ENCODE measurements at places on chromosomes 13 and 19. TPM values are rescaled to one million over a fixed set of nuclear protein-coding genes. Genes with fewer than 3 reads are reported as not detected.
A peak's percentile ranks its signal among the peaks of the same experiment; 100 is the strongest.

DNA sequence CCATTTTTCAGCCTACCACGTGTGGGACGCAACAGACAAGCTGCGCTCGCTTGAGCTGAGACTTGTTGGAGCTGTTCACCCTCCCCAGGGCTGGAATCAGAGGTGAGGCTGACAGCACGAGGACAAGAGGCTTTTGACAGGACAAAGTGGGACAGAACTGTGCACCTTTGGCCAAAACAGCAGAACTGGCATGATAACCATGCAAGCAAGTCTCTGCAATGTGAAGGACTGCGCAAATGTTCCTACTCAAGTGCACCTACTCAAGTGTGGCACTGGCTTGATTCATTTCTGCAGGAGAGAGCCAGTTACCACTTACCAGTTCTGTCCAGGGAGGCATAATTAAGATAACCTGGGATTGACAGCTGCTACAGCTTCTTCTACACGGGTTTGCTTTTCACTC is 62.2 kb upstream of the TM9SF2 start:
- DNase-seq, result no peak

The TMEM190 gene
- not detected for total RNA-seq

GRCh38 chr13:42971691-42972347 is 20.2 kb downstream of the EPSTI1 start:
- no peak for DNase-seq

- DNase-seq, result no peak
Observed at GRCh38 chr13:77619655-77620054, 77.8 kb upstream of the SLAIN1 start.

The TMEM145 gene
- 0.29 TPM for total RNA-seq

The ONECUT3 gene
- total RNA-seq, result 1.4 TPM

The EPS8L1 gene
- total RNA-seq, result 75.3 TPM

GRCh38 chr13:20171364-20171763 is 10.5 kb upstream of the GJA3 start:
- DNase-seq, result peak; percentile 82

DNA sequence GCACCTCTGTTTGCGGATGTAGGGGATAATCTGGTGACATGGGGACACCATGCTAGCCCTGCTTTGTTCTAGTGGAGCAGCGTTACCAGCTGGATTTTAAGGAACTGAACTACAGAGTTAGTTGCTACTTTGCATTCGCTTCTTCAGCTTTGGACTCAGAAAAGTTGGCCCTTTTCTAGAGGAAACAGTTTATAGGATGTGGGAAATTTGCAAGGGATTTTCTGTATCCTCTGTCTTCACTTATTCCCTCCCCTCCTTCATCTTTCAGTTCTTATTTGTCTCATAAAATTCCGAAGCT is 2.1 kb downstream of the GATAD2A start:
- DNase-seq, result no peak

Data from PC-3 (cell line).